ENCODE measurements at places on chromosomes 5 and 9.

- no peak for DNase-seq
Observed at GRCh38 chr9:95903398-95903797, 27.9 kb downstream of the ERCC6L2 start.

GRCh38 chr5:130078661-130079060 lies 174.4 kb downstream of the CHSY3 start:
- DNase-seq, result no peak

DNA sequence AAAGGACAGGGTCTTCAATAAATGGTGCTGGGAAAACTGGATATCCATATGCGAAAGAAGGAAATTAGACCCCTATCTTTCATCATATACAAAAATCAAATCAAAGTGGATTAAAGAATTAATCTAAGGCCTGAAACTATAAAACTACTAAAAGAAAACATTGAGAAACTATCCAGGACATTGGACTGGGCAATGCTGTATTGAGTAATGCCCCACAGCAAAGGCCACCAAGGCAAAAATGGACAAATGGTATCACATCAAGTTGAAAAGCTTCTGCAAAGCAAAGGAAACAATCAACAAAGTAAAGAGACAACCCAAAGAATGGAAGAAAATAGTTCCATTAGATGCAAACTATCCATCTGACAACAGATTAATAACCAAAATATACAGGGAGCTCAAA lies 72.3 kb downstream of the STRBP start:
- DNase-seq, result no peak

DNA sequence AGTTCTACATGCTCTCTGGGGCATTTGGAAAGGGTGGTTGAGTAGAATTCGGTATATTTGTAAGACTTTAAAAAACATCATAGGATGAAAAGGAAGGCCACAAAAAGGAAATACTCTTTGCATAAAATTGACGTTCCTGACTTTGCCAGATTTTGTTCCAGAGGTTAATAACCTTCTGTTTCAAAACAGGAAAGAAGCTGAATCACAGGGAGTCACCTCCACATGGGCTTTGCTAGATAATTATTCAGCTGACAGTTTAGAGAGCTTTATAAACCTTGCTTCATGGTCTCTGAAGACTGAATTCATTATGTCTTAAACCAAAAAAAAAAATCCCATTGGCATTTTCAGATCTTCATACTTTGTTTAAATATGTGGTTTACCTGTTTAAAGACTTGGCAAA lies 203.7 kb downstream of the SEMA6A start:
- no peak for DNase-seq

DNA sequence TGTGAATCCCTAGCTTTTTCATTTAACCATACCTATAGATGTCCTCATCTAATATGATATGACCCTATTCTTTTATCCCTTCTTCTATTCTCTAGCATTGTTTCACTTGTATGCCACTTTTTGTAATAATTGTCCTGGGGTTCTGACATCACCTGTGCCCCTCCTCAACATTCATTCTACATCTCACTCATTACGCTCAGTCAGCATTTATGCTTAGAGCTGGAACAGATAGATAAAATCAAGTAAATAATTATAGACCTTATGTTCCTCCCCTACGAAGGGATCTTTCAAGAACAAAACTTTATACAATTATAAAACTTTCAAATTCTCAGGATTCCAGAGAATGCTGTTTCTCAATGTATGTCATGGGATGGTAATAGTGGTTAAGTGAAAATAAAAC lies 18.0 kb downstream of the GABRA6 start:
- DNase-seq, result no peak

GRCh38 chr5:109656829-109657228 lies 32.9 kb upstream of the MAN2A1 start:
- no peak for DNase-seq

- no peak for DNase-seq
Observed at GRCh38 chr5:147037515-147038205, 159.1 kb upstream of the PPP2R2B start.

GRCh38 chr9:110278080-110278707 lies 21.9 kb upstream of the TXN start:
- peak; percentile 26 for DNase-seq

DNA sequence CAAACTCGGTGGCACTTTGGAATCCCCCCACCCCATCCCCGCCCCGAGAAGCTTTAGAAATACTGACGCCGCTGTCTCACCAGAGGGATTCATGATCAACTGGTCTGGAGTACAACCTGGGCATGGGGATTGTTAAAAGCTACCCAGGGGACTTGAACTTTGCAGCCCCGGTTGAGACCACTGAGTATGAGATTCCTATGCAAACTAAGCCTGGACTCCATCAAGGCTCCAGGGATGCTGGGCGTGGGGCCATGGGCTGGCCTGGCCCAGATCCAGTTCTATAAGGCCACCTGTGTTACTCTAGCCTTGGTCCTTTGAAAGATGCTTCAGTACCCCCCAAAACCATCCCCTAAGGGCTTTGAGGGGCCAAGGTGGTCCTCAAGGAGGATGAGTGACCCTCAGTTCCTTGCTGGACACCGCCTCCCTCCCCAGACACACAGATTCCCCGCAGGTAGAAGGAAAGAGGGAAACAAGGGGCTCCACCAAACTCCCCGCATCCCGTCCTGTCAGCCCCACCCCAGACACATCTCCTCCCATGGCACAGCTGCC lies 68.5 kb downstream of the MRPL36 start:
- DNase-seq, result no peak

- DNase-seq, result no peak
Observed at GRCh38 chr9:107290619-107291018, 7.5 kb downstream of the RAD23B start.

GRCh38 chr9:101235105-101235866 lies 149.5 kb downstream of the BAAT start:
- DNase-seq, result peak; percentile 43

DNA sequence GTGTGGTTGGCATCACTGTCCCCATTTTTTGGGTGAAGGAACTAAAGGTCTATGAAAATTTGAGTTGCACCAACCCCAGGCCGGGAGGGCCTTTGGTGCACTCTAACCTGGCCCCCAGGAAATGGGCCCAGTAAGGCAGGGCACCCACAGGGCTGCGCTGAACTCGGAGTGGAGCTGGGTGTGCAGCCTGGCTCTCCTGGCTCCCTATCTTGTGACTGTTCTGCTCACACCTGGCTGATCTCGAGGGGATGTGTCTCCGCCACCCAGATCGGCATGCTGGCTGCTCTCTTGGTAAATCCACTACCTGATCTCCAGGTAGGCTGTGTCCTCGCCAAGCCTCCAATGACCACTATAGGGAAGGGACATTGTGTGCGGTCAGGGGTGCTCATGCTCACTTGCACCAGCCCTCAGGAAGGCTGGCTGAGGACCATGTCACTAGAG lies 259.8 kb downstream of the NSG2 start:
- no peak for DNase-seq

- no peak for DNase-seq
Observed at GRCh38 chr5:124952079-124952478, 205.6 kb upstream of the ZNF608 start.

- no peak for DNase-seq
Observed at GRCh38 chr5:8730194-8730593, 815.7 kb downstream of the SEMA5A start.

DNA sequence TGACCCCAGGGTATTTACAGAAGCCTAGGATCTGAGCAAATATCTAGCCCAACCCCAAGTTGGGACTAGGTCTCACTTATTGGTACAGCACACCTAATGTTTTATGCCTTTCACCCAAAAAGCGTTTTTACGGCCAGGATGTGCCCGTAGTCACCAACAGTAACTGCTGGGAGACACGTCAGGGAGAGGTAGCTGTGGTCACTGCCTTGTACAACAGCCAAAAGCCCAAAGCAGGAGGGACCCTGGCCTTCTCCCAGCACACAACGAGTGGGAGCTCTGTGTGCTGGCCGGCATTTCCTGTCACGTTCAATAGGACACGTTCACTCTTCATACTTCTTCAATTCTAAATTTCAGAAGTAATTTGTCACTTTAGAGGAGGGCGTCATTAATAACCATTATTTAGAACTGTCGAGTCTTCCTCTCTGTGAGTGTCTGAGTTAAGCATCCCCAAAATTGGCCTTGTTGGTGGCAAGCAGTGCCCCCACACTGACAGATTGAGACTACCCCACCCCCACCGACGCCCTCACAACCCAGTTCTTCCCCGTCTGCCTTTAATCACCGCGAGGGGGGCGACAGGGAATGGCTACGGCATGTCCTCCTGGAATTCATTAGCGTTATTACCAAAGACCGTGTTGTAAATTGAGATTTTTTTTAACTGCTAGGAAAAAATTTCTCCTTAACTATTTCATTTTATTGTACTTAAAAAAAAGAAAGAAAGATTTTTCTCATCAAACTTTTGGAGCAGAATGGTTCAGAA lies 80.7 kb downstream of the MVB12B start:
- DNase-seq, result no peak

DNA sequence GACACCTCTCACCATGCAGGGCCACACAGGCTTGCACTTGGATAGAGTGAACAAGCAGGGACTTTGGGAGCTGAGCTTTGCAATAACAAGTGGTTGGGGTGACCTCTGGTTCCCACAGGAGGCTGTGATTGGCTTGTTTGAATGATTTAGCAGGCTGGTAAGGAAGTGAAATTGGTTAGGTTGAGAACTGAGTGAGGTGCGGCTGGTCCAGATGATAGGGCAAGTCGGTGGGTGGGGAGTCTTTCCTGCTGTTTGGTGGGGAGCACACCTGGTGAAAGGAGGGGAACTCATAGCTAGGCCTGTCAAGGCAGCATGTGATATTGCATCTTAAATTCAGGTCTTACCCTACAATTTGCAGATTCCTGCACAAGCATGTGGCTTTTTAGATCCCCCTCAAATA lies 794.6 kb upstream of the ZNF608 start:
- DNase-seq, result no peak

DNA sequence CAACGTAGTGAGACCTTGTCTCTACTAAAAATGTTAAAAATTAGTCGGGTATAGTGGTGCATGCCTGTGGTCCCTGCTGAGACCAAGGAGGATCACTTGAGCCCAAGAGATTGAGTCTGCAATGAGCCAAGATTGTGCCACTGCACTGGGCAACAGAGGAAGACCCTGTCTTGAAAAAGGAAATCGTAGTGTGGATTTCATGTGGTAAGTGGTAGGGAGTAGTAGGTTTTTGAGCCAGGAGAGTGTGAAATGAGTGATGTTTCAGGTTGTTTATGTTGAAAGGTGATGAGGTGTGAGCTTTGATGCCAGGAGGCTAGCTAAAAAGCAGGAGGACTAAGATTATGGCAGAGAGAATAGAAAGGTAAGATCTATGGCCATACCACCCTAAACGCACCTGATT lies 5.9 kb downstream of the MATR3 start:
- DNase-seq, result no peak

DNA sequence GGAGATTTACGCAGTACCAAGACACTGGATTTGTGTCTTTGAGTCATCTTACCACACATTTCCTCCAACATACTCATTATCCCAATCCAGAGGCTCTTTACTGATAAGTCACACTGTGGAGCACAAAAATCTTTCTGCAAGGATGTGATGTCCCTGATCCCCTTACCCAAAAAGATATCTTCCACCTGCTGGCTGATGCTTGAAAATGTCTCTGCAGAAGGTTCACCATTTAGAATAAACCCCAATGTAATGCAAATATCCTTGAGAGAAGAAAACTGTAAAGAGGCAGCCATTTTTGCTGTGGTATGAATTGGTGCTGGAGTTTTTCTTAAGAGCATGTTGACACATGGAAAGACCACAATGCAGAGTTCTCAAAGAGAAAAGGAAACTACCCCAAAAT lies 65.7 kb upstream of the RORB start:
- DNase-seq, result no peak

DNA sequence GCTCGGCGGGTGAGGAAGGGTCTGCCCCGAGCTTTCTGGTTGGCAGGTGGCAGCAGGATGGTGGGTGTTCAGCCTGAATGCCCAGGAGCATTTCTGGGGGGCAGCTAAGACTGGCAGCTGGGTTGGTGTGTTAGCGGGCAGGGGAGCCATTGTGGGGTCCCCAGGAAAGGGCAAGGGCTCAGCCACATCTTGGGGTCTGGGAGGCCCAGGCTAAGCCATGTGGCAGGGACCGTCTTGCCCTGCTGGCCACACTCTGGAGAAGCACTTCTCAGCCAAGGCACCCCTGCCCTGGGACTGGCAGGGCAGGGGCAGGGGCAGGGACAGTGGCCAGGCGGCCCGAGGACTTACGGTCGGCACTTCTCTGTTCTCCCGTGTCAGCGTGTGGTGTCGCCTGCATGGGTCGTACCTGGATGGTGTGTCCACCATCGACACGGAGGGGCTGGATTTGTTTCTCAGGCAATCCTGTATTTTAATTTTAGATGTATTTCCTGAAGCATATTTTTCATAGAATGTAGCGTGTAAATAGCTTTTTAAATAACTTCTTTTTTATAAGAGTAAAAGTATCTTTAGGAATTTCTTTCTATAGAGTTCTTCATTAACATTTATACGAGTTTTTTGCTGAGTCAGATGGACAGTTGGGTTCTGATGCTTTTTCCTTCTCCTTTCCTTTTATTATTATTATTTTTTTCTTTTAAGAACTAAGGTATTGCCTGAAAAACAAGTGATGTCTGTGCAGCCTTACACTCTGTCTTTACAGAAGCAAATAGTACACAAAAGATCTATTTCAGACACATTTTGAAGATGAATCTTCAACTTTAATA lies 102.0 kb downstream of the PHF2 start:
- no peak for DNase-seq

DNA sequence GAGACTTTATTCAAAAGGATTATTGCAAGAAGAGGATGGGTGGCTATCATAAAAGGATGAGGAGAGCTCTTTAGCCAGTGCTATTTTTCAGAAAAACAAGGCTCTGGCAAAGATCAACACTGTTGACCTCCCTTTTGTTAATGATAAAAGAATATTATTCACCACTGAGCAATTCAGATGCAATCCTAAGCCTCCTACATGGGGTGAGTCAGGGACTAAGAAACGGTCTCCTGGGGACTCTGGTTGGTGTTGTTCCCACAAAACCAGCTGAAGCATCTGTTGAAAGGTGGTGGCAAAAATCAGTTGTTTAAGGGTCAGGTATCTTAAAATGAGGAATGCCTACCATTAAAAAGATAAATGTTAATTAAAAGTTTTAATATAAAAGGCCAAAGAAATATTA lies 7.7 kb upstream of the GCNT1 start:
- no peak for DNase-seq

DNA sequence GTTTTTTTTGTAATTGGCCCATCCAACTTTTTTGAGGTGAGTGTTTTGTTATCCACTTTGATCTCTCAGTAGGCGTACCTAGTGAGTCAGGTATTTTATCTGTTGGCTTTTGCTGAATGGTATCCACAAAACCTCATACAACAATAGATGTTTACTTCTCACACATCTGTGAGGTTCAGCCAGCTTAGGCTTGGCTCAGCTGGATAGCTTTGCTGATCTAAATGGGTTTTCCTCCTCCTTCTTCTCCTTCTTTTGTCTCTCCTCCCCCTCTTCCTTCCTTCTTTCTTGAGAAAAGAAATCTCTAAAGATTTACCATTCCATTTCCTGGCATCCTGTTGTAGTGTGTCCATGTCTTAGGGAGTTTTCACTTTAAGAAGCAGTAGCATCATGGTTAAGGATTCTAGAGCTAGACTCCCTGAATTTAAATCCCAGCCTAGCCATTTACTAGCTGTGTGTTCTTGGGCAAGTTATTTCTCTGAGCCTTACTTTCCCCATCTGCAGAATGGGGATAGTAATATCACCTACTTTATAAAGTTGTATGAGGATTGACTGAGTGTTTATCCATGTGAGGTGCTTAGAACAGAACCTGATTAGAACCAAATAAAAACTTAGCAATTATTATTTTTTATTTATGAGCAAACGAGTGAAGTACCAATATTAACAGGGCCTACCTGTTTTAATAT lies 126.3 kb downstream of the ARHGAP26 start:
- no peak for DNase-seq

All from small intestine (tissue), 16 donors.